ENCODE measurements at places on chromosomes 16 and 17. TPM values are rescaled to one million over a fixed set of nuclear protein-coding genes. Genes with fewer than 3 reads are reported as not detected.

GRCh38 chr17:69884846-69885245 lies 190.2 kb upstream of the KCNJ16 start:
- no peak overlapping the region for H3K4me3 ChIP-seq
- no peak for DNase-seq
- H3K27ac ChIP-seq = no peak overlapping the region
- no peaks in the 10 kb centered on the region for H3K36me3 ChIP-seq

DNA sequence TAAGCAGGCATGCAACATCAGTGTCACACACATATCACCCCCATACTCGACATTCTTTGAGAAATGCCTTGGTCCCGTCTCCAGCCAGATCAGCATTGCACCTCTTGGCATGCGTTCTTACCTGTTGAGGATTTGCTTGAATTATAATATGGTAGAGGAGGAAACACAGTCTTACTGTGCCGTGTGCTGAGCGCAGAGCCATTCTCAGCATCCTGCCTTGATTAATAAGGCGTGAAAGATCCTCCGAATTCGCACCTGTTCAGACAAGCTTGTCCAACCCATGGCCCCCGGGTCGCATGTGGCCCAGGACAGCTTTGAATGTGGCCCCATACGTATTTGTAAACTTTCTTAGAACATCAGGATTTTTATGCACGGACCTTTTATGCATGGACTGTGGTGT lies 408.1 kb downstream of the WWOX start:
- no peak overlapping the region for H3K27ac ChIP-seq
- no peaks in the 10 kb centered on the region for H3K36me3 ChIP-seq
- H3K27me3 ChIP-seq = no peaks in the 10 kb centered on the region
- no peak for DNase-seq
- H3K4me3 ChIP-seq = no peak overlapping the region

GRCh38 chr16:12942861-12943260 lies 41.5 kb downstream of the SHISA9 start:
- no peak for DNase-seq
- H3K4me1 ChIP-seq = no peaks in the 10 kb centered on the region
- no peaks in the 10 kb centered on the region for H3K27me3 ChIP-seq
- H3K27ac ChIP-seq = no peak overlapping the region

DNA sequence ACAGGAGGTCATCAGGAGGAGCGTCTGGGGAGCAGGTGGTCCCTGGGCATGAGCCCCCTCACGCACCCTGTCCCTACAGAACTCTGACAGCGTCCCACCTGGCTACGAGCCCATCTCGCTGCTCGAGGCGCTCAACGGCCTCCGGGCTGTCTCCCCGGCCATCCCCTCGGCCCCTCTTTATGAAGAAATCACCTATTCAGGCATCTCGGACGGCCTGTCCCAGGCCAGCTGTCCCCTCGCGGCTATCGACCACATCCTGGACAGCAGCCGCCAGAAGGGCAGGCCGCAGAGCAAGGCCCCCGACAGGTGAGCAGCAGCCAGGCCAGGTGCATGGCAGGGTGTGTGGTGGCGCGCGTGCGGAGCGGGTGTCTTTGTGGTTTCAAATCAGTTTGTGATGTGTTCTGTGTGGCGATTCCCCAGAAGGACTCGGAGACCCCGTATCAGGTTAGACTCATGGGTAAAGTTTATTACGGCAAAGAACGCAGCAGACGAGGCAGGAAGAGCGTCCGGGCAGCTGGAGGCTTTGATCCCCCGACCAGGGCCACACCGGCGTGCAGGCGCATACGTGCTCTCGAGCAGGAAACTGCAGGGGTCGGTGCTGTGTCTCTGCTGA lies 11.8 kb upstream of the NUDT16L1 start:
- H3K4me3 ChIP-seq = no peak overlapping the region
- no peak overlapping the region for H3K27ac ChIP-seq
- DNase-seq = no peak
- peaks cover 65% of the 10 kb centered on the region for H3K4me1 ChIP-seq

DNA sequence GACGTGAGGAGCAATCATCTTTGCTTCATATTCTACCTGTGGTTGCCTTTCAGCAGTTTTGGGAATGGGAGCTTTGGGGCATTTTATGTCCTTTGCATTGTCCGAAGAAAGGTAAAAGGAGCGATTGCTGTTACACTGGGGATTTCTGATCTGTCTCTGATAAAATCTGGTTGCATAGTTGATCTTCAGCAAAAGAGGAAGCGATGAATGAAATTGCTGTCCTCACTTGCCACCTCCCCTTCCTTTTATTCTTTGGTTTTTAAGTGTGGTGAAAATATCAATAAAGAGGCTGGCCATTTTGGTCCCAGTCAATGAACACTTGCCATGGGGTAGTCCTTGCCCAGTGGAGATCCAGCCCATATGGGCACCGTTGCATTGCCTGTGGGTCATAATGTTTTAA lies 236.8 kb downstream of the MSI2 start:
- H3K4me3 ChIP-seq = no peak overlapping the region
- H3K4me1 ChIP-seq = no peaks in the 10 kb centered on the region
- no peak for DNase-seq
- H3K27ac ChIP-seq = no peak overlapping the region
- no peaks in the 10 kb centered on the region for H3K36me3 ChIP-seq

DNA sequence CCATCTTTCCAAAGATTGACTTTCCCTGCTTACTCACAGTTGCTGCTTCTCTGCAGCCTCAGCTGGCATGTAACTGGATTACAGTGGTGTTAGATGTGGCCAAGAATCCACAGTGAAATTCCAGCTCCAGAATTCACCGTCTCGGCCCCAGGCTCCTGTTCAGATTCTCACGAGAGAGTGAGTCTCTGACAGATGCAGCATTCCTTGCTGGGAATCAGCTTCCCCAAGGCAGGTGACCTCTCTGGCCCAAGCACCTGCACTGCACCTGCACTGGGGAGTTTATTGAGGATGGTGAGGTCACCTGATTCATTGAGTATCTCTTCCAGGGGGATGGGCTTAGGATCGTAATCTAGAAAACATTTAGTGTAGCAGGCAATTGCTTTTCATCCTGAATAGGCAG lies 600.5 kb upstream of the RBFOX1 start:
- H3K4me3 ChIP-seq = no peak overlapping the region
- no peak for DNase-seq
- no peak overlapping the region for H3K27ac ChIP-seq
- H3K27me3 ChIP-seq = peaks cover 8% of the 10 kb centered on the region
- H3K36me3 ChIP-seq = no peaks in the 10 kb centered on the region
- H3K4me1 ChIP-seq = no peaks in the 10 kb centered on the region

DNA sequence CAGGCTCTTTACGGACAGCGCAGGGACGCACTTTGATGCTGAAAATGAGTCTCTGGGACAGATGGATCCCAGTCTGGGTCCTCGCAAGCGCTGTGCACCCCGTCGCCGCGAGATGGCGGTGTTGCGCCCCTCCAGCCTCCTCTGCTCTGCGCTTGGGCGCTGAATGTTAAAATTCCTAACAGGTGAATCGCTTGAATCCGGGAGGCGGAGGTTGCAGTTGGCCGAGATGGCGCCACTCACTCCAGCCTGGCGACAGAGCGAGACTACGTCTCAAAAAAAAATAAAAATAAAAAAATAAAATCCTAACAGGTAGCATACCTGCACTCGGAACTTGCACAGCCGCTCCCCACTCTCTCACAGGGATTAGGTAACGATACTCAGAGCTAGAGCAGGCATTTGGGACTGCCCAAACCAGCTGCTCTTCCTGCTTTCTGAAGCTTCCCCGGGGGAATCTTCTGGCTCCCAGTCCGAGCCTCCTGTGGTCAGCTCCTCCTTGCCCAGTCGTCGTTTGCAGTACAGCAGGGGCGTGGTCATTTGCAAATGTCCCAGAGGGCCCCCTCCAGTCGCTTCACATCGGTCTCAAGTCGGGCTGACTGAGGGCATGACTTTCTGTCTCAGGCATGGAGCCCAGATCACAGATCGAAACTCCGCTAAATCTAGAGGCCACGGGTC lies 26.2 kb upstream of the OSGIN1 start:
- peak overlapping the region; percentile 53 for H3K4me3 ChIP-seq
- peak; percentile 92 for DNase-seq
- H3K36me3 ChIP-seq = no peaks in the 10 kb centered on the region

DNA sequence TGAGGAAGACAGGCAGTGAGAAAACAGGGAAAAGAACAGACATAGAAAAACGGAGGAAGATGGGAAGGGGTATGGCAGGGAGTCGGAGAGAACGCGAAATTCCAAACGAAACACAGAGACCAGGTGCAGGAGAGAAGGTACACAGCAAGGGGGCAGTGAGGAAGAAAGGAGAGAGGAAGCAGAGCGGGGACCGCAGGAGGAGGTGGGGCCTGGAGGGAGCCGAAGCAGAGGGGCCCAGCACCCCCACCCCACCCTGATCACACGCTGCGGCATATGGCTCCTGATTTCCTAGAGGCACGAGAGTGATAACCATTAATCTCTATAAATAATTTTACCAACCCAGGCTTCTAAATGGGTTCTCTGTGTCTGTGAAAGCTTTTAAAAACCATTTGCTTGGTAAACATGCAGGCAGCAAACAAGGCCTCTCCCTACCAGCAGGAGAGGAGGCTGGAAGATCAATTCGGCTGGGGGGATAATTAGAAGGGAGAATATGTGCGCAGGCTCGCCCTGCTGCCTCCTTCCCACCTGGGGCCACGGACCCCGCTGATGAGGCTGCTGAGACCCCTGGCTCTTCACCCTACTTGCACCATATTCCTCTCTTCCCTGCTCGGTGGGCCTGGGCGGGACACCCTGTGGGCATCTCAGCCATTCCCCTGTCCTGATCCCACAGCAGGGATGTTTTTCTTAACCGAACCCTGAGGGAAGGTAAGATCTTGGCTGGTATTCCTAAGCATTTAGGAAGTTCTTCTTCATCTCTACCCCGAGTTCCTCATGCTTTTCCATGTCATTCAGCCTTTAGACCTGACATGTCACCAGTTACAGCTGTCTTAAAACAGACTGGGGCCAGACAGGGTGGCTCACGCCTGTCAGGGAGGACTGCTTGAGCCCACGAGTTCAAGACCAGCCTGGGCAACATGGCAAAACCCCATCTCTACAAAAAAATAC lies 86.7 kb downstream of the TMEM132E start:
- H3K27ac ChIP-seq = no peak overlapping the region
- DNase-seq = no peak
- peaks cover 63% of the 10 kb centered on the region for H3K27me3 ChIP-seq
- no peaks in the 10 kb centered on the region for H3K36me3 ChIP-seq
- H3K4me3 ChIP-seq = no peak overlapping the region

- H3K4me3 ChIP-seq = peak within 1 kb of the TSS; percentile 81
- H3K4me1 ChIP-seq = no peaks in the 10 kb centered on the region
- no peaks in the 10 kb centered on the region for H3K36me3 ChIP-seq
- DNase-seq = peak; percentile 56
- no peak within 1 kb of the TSS for H3K27ac ChIP-seq
Observed at GRCh38 chr16:19884611-19885450, at the start of gene GPRC5B. Gene GPRC5B, minus strand, starts transcription at chr16:19884848. Its CDS starts 12,003 bp downstream, at chr16:19872845.

DNA sequence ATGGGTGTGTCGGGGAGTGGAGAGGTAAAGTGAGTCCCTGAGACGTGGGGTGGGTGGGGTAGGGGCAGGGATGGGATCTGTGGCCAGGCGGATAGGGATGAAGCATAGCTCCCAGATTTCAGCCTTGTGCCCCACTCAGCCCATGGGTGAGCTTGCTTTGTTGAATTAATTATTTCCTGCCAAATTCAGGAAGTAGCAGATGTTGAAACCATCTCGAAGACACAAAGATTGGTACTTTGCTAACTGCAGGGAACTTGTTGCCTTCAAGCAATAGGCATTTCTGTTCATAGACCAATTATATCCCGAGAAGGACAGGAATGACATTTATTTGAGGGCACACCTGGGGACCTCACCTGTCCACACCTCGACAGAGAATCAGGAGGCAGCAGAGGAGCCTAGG lies 11.0 kb upstream of the C16orf74 start:
- no peak overlapping the region for H3K27ac ChIP-seq
- H3K4me3 ChIP-seq = no peak overlapping the region
- no peaks in the 10 kb centered on the region for H3K27me3 ChIP-seq
- DNase-seq = no peak
- H3K36me3 ChIP-seq = no peaks in the 10 kb centered on the region
- H3K4me1 ChIP-seq = peaks cover under 1% of the 10 kb centered on the region

GRCh38 chr17:46836500-46836899 lies 14.9 kb upstream of the WNT9B start:
- H3K36me3 ChIP-seq = no peaks in the 10 kb centered on the region
- H3K27me3 ChIP-seq = peaks cover 7% of the 10 kb centered on the region
- no peak overlapping the region for H3K27ac ChIP-seq
- no peak for DNase-seq
- H3K4me3 ChIP-seq = no peak overlapping the region

- H3K27ac ChIP-seq = no peak overlapping the region
- DNase-seq = no peak
- H3K4me3 ChIP-seq = no peak overlapping the region
- no peaks in the 10 kb centered on the region for H3K27me3 ChIP-seq
Observed at GRCh38 chr16:4762205-4762604, 4.8 kb downstream of the ZNF500 start.

- no peak for DNase-seq
- no peaks in the 10 kb centered on the region for H3K27me3 ChIP-seq
- no peak overlapping the region for H3K4me3 ChIP-seq
- H3K27ac ChIP-seq = no peak overlapping the region
- no peaks in the 10 kb centered on the region for H3K36me3 ChIP-seq
Observed at GRCh38 chr16:57822018-57822553, 19.8 kb upstream of the KIFC3 start.

GRCh38 chr16:48892893-48893292 lies 282.9 kb upstream of the N4BP1 start:
- H3K27ac ChIP-seq = no peak overlapping the region
- no peaks in the 10 kb centered on the region for H3K36me3 ChIP-seq
- no peak for DNase-seq
- no peak overlapping the region for H3K4me3 ChIP-seq
- no peaks in the 10 kb centered on the region for H3K4me1 ChIP-seq
- H3K27me3 ChIP-seq = peaks cover 6% of the 10 kb centered on the region

- H3K27me3 ChIP-seq = no peaks in the 10 kb centered on the region
- H3K4me3 ChIP-seq = no peak overlapping the region
- H3K27ac ChIP-seq = no peak overlapping the region
- no peak for DNase-seq
- H3K36me3 ChIP-seq = no peaks in the 10 kb centered on the region
- no peaks in the 10 kb centered on the region for H3K4me1 ChIP-seq
Observed at GRCh38 chr17:61463316-61464129, 11.3 kb downstream of the TBX4 start.

The OGFOD1 gene
- total RNA-seq = 24.8 TPM

The OR2C1 gene
- not detected for total RNA-seq

The CDH11 gene
- not detected for total RNA-seq

The SHISA9 gene
- total RNA-seq = 64.5 TPM

The ERN1 gene
- 9.2 TPM for total RNA-seq

The TBC1D3 gene
- not detected for total RNA-seq
